ENCODE measurements at places on chromosomes 3 and 15.

DNA sequence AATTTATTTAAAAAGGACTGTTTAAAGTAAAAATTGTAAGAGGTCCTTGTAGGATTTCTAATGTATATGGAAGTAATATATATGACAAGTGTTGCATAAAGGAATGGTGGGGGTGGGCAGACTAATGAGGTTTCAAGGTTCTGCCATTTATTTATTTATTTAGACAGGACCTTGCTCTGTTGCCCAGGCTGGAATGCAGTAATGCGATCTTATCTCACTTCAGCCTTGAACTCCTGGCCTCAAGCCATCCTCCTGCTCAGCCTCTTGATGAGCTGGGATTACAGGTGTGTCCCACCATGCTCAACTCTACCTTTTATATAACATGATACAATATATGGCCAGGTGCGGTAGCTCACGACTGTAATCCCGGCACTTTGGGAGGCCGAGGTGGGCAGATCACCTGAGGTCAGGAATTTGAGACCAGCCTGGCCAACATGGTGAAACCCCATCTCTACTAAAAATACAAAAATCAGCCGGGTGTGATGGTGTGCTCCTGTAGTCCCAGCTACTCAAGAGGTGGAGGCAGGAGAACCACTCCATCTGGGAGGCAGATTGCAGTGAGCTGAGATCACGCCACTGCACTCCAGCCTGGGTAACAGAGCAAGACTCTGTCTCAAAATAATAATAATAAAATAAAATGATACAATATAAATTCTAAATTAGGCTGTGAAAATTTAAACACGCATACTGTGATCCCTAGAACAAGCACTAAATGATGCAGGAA, 33.8 kb upstream of the IGF2BP2 start:
- no peak for DNase-seq

DNA sequence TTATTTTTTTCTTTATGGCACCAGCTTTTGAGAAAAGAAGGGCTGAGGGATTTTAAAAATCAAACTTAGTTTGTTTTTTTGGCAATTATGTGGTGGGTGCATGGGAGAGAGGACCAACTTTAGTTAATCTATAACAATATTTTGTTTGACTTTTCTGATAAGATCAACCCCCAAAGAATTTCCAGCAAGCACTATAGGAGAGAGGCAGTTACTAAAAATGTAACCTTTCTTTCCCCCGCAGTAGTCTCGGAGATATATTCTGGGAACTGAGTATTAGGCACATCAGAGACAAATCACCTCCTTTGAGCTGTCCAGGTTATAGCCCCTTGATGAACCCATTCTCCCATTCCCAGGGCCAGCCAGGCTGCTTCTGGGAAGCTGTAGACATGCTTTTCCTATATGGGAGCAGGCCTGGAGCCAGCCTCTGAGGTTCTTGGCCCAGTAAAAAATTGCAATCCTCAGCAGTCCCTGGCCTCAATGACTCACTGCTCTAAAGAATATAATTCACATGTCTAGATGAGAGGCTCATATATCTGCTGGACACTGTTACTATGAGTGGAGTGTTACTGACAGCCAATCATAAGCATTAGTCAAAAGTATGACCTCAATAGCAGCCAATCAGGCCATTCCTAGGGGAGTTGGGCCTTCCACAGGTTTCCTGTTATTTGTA, 138.3 kb upstream of the AGBL1 start:
- DNase-seq = no peak

DNA sequence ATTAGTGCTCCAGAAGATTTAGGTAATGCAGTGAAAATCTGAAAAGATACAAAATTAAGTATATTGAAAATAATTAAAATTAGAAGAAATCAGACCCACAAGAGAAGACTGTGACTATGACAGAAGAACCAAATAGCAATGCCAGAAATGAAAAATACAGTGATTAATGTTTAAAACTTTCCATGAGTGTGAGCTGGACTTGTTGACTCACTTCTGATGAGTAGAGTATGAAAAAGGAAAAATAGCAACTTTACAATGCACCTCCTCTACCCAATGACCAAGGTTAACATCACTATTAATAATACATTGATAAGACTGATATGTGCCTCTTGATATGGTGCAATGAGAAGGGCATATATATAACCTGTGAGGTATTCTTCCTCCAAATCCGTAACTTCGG, 39.3 kb upstream of the SLC22A13 start:
- peak; percentile 49 for DNase-seq

DNA sequence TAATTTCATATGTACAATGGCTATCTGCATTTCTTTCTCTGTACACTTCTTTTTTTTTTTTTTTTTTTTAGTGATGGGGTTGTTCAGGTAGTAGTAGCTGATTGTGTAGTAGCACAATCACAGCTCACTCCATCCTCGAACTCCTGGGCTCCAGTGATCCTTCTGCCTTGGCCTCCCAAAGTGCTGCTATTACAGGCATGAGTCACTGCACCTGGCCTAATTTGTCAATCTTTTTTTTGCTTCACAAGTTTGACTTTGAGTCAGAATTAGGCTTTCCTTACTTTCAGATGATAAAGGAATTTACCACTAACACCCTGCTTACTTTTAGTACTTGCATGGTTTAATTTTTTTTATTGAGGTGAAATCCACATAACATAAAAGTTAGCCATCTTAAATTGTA, 28.0 kb downstream of the MAP1A start:
- DNase-seq = no peak

DNA sequence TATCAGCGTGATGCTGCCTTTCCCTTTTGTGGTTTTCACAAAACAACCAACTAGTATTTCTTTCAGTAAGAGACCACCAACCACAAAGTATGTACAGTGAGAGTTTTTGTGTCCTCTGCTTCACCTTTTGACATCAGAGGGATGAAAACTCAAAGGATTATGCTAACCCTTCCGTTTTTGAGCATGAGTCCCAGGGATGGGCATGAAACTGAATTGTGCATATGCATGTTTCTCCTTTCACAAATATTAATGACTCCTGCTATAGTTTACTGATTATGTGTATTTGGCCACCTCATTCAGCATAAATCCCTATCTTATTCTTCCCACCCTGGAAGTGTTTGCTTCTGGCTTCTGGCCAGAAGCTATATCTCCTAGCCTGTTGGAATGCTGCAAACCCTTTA, 59.2 kb downstream of the RSRC1 start:
- no peak for DNase-seq

DNA sequence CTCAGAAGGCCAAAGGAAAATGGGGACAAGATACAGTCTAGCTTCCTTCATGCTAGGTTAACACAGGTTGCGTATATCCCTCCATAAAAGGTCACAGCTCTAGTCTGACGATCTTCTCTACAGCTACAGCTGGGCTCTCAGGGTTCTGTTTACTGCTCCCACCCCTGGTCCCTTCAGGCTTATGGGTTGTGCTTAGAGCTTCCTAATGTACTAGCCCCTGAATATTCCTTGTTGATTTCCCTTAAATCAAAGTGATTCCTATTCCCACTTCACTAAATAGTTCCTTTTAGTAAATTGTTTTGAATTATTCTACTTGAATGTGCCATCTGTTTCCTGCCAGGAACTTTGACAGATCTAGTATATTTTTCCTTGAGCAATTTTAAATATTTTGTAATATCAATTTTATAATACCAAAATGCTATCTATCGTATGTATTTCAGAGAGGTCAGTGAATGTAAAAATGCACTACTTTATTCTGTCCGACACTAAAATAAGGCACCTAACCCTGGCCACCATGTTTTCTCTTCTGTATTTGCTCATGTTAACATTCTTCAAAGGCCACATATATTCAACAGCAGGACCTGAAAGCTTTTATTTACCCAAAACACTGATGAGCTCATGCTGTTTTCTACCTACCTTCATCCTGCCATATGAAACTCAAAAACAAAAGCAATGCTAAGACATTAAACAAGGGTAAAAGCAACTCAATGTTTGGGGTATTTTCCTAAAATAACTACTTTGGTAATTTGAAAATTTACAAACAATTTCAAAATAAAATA, 92.8 kb upstream of the TGFBR2 start:
- no peak for DNase-seq

- no peak for DNase-seq
These were observed 114.8 kb downstream of the FILIP1L start for GRCh38 chr3:99999536-99999935.

DNA sequence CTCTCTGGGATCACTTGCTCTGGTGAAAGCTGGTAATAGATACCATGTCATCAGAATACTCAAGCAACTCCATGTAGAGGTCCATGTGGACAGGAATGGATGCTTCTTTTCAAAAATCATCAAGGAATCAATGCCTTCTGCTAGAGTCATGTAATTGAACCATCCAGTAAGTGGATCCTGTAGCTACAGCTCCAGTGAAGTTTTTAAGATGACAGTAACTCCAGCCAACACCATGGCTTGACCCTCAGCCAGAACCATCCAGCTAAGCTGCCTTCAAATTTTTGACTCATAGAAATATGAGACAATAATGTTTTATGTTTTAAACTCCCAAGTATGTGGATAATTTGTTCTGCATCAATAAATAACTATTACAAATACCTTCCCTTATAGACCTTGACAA, 923.7 kb downstream of the EPHA3 start:
- DNase-seq = no peak

- DNase-seq = no peak
These were observed 479.4 kb upstream of the CBLB start for GRCh38 chr3:106348139-106348690.

GRCh38 chr15:77858792-77859490, 218.6 kb downstream of the TBC1D2B start:
- DNase-seq = no peak

DNA sequence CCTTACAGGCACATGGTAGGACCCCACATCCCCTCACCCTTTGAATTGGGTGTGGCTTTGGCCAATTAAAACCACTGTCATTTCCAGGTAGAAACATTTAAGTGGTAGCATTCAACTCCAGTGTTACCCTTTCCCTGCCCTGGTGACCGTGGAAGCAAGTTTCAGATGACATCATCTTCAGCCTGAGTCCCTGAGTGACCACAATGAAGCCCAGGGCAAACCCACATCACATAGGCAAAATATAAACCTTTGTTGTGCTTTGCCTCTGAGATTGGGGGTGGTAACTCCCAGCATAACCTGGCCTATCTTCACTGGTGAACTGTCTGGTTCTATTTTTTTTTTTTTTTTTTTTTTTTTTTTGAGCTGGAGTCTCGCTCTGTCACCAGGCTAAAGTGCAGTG, 404.0 kb upstream of the WNT5A start:
- DNase-seq = no peak

- no peak for DNase-seq
These were observed 3.0 kb downstream of the ATP13A3 start for GRCh38 chr3:194483850-194484249.

DNA sequence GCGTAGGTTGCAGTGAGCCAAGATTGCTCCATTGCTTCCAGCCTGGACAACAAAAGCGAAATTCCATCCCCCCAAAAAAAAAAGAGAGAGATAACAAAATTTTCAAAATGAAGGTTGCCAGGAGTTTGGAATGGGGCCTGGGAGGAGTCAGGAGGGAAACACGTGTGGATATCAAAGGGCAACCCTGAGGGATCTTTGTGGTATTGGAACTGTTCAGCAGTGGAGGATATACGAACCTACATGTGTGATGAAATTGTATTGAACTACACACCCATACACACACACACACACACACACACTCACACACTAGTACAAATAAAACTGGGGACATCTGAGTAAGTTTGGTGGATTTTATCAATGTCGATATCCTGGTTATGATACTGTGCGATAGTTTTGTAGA, 61.8 kb downstream of the RBPMS2 start:
- DNase-seq = no peak

- no peak for DNase-seq
These were observed 116.3 kb upstream of the DAZL start for GRCh38 chr3:16721494-16721893.

GRCh38 chr3:189307963-189308362, 136.2 kb downstream of the TPRG1 start:
- DNase-seq = no peak

GRCh38 chr3:197961582-197961945, 1.5 kb downstream of the LMLN start:
- no peak for DNase-seq

- no peak for DNase-seq
These were observed 151.1 kb downstream of the OSBPL10 start for GRCh38 chr3:31829826-31830426.

DNA sequence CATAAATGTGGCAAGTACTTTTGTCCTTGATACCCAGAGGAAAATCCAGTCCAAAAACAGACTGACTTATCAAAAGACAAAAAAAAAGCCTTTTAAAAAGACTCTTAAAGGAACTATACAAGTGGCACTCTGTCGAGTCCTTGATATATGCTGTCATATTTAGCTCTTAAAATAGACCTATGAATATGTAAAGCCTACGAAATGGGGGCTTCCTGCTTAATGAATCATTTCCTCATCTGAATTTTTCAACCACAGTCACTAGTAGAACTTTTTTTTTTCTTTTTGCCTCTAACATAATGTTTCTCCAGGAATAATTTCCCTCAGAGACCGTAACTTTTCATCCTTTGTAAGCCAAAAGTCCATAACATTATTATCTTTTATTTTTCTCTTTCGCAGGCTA, 95.8 kb downstream of the P3H2 start:
- peak; percentile 45 for DNase-seq

DNA sequence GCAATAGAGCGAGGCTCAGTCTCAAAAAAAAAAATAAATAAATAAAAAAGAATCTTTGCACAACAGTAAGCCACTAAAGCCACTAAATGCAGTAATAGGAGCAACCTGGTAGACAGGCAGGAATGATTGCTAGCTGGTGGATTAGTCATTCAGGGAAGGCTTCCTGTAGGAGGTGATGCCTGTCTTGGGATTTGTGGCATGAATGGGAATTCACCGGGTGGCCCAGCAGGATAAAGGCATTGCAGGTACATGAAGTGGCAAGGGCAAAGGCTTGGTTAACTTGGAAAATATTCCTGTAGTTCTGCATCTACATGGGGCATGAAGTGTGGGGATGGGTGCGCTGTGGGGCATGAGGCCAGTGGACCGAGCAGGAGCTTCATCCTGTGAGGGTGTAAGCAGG, 94.5 kb downstream of the IQSEC1 start:
- no peak for DNase-seq

- no peak for DNase-seq
These were observed 76.4 kb downstream of the EBLN2 start for GRCh38 chr3:73137736-73138403.

DNA sequence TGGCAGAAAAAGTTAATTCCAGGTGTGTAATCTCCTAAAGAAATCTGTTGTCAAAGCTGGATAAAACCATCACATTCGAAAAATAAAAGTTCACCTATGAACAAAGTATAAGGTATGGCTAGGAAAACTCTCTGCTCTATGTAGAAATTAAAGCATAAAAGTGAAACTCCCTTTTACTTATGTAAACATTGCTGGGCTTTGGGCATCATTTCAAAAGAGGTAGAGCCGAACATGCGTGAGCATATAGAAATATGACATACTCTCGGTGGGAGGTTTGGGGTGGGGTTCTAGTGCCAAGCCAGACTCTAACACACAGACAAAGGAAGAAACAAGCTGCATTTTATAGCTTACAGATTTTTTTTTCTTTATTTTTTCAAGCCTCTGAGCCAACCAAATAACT, 306.8 kb upstream of the ATP11B start:
- no peak for DNase-seq

GRCh38 chr15:74592222-74592621, 23.4 kb upstream of the CLK3 start:
- DNase-seq = no peak

GRCh38 chr3:47588587-47588986, 9.9 kb upstream of the CSPG5 start:
- DNase-seq = no peak

GRCh38 chr15:70801109-70801508, 37.8 kb upstream of the UACA start:
- no peak for DNase-seq

Measured in HS-5 (cell line).